Mesothelial cell of epicardium (in vitro differentiated cells): ENCODE measurements at places on chromosomes 7 and 10. TPM values are rescaled to one million over a fixed set of nuclear protein-coding genes. Genes with fewer than 3 reads are reported as not detected.

DNA sequence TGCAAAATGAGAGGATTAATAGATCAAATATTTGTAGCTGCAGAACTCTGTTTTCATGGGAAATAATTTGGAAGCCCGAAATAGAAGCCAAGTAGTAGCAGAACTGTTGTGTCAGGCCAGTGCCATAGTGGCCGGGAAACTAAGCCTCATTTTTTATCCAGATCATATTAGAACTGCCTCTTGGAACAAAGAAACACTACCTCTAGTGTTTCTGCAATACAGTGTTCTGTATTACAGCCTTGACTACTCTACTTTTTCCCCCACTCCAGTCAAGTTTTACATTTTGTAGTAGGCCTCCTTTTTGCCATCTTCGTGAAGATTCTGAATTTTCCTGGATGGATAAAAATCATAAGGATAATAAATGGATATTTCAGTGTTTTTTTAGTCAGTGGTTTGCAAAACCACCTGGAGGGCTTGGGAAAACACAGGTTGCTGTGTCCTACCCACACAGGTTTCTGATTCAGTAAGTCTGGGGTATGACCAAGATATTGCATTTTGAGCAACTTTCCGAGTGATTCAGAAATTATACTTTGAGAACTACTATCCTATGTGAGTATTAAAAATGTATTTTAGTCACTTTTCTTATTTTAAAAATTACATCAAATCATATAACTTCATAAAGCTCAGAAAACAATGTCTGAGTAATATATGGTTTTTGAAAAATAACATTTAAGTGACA, 326.2 kb upstream of the KAT6B start:
- no peak for DNase-seq
- H3K36me3 ChIP-seq, result peaks cover 8% of the 10 kb centered on the region
- no peak overlapping the region for H3K4me3 ChIP-seq
- H3K27me3 ChIP-seq, result no peaks in the 10 kb centered on the region

The PTN gene
- 145 to 179 TPM (median 164 TPM) in 3 replicates for total RNA-seq

The C10orf95 gene
- not detected in 3 replicates for total RNA-seq

- H3K36me3 ChIP-seq, result no peaks in the 10 kb centered on the region
- DNase-seq, result no peak
- no peaks in the 10 kb centered on the region for H3K4me1 ChIP-seq
- no peak overlapping the region for H3K4me3 ChIP-seq
- H3K27me3 ChIP-seq, result peaks cover 44% of the 10 kb centered on the region
Measured at GRCh38 chr10:122688293-122688989, 11.2 kb downstream of the C10orf120 start.

The DKK1 gene
- 12.7 to 13.3 TPM (median 13.0 TPM) in 3 replicates for total RNA-seq

DNA sequence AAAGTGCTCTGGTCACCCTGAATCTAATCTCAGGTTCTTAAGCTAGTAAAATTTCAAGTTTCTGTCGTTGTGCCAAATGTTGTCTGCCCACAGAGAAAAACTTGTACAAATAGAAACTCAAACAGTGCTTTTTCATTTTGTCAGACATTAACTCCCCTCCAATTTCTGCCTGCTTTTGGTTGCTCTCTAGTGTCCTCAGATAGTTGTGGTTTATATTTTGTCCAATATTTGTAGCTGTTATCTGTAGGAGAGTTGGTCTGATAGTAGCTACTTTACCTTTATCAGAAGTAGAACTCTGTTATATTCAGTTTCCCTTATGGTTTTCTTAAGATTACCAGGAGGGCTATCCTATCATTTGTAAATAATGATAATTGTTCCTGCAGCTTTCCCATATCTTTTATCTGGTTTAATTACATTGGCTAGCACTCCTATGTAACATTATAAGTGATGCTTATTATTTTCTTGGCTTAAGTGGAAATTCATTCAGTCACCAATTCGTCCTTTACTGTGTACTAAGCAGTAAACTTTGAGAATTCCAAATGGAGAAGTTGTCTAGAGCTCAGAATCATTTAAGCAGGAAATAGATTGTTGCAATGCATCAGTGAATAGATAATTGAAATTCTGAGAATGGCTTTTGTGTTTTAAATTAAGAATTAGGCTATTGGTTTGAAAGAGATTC, 91.0 kb downstream of the ANKIB1 start:
- no peaks in the 10 kb centered on the region for H3K4me1 ChIP-seq
- H3K27ac ChIP-seq, result no peak overlapping the region
- no peak for DNase-seq
- H3K27me3 ChIP-seq, result no peaks in the 10 kb centered on the region

DNA sequence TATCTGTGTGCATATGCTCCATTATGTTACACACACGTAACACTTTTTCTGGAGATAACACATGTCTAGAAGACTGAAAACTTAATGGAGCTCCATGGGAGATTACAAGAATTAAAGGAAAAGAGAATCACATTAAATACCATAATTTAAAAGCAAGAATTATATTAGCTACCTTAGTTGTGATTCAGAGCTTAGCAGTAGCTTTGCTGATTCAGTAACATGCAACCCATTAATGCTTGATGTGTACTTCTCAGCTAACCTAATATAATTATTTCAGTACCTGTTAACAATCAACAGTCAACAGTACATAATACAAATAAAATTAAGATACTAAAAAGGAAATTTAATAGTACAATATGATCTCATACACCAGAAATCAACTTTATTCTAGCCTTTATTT, 73.8 kb upstream of the GPR22 start:
- H3K27ac ChIP-seq, result no peak overlapping the region
- no peak for DNase-seq
- no peak overlapping the region for H3K4me3 ChIP-seq
- H3K36me3 ChIP-seq, result peaks cover 5% of the 10 kb centered on the region

- H3K36me3 ChIP-seq, result no peaks in the 10 kb centered on the region
- H3K4me1 ChIP-seq, result peaks cover 39% of the 10 kb centered on the region
- peaks cover 52% of the 10 kb centered on the region for H3K27me3 ChIP-seq
- H3K27ac ChIP-seq, result peak overlapping the region; percentile 39
Measured at GRCh38 chr10:3399756-3400155, 227.2 kb upstream of the PITRM1 start.

GRCh38 chr10:85280014-85280413, 951.6 kb downstream of the CCSER2 start:
- H3K27me3 ChIP-seq, result no peaks in the 10 kb centered on the region
- no peak for DNase-seq
- H3K36me3 ChIP-seq, result no peaks in the 10 kb centered on the region

The TRDMT1 gene
- total RNA-seq, result 8.2 to 12.3 TPM (median 8.6 TPM) in 3 replicates

DNA sequence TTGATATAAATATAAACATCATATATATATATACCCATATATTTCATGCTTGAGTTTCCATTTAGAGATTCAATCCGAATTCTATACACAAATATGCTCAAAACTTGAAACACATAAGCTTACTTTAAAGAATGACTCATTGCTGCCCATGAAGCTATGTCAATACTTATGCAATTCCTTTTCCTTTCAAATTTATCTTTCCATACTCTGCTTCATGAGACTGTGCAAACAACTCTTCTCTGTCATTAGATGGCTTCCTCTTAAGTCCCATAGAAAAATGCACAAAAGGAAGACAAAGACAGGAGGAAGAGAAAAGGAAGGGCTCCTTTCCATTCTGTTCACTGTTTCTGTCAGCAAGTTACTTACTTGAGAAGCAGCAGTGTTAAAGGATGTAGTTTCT, 895.7 kb upstream of the SORCS1 start:
- no peak overlapping the region for H3K27ac ChIP-seq
- DNase-seq, result no peak
- peaks cover 3% of the 10 kb centered on the region for H3K4me1 ChIP-seq
- no peaks in the 10 kb centered on the region for H3K36me3 ChIP-seq
- H3K4me3 ChIP-seq, result no peak overlapping the region
- H3K27me3 ChIP-seq, result peaks cover 3% of the 10 kb centered on the region

DNA sequence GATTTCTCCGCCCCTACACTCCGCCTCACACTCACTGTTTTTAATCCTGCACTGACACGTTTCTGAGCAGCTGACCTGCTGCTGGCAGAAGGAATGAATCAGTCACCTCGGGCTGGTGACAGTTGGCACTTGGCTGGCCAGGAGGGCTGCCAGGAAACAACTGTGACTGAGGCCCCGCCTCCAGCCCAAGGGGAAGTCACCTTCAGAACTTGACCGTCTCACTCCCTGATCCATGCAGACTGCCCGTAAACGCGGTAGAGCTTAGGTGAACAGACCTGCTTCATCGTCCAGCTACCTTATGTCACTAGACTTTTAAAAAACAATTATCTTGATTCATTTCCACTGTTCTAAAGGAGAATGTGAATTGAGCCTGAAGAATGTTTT, 107.5 kb downstream of the DOCK1 start:
- DNase-seq, result no peak
- H3K36me3 ChIP-seq, result peaks cover 10% of the 10 kb centered on the region
- no peaks in the 10 kb centered on the region for H3K27me3 ChIP-seq
- peak overlapping the region; percentile 8 for H3K27ac ChIP-seq
- peaks cover 28% of the 10 kb centered on the region for H3K4me1 ChIP-seq

GRCh38 chr7:30996256-30996655, 32.5 kb downstream of the GHRHR start:
- no peak overlapping the region for H3K27ac ChIP-seq
- no peaks in the 10 kb centered on the region for H3K4me1 ChIP-seq
- no peak for DNase-seq
- H3K36me3 ChIP-seq, result no peaks in the 10 kb centered on the region
- H3K4me3 ChIP-seq, result no peak overlapping the region

DNA sequence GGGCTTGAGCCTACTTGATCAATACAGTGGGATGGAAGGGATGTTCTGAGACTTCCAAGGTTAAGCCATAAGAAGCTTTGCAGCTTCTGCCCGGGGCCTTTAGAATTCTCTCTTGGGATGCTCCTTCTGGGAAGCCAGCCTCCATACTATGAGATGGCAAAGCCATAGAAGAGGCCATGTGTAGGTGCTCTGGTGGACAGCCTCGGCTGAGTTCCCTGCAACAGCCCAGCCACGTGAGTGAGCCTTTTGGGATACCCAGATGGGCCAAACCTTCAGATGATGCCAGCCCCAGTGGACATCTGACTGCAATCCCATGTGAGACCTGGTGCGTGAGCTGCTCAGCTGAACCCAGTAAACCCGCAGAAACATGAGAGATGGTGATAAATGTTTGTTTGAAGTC, 370.6 kb downstream of the RPS24 start:
- no peaks in the 10 kb centered on the region for H3K27me3 ChIP-seq
- H3K27ac ChIP-seq, result no peak overlapping the region
- peaks cover 45% of the 10 kb centered on the region for H3K4me1 ChIP-seq
- no peaks in the 10 kb centered on the region for H3K36me3 ChIP-seq

The HMX2 gene
- total RNA-seq, result not detected in 3 replicates

- H3K4me1 ChIP-seq, result peaks cover 3% of the 10 kb centered on the region
- H3K36me3 ChIP-seq, result no peaks in the 10 kb centered on the region
- DNase-seq, result no peak
- no peak overlapping the region for H3K27ac ChIP-seq
Measured at GRCh38 chr10:4361581-4361980, 464.4 kb upstream of the AKR1E2 start.
